Neural crest cell (in vitro differentiated cells): ENCODE measurements at places on chromosomes 12 and 14. TPM values are rescaled to one million over a fixed set of nuclear protein-coding genes. Genes with fewer than 3 reads are reported as not detected.
A peak's percentile ranks its signal among the peaks of the same experiment; 100 is the strongest.

The NOS1 gene
- 0.07 and 0.16 TPM in 2 replicates for total RNA-seq

The PLEKHD1 gene
- 0.14 TPM in 1 of 2 replicates, not detected in the other for total RNA-seq

The DYRK4 gene
- total RNA-seq: 43.1 and 44.9 TPM in 2 replicates

The ISM2 gene
- 0.16 TPM in 1 of 2 replicates, not detected in the other for total RNA-seq

The SERPINA10 gene
- total RNA-seq: not detected in 2 replicates

The TAS2R13 gene
- 1.0 and 1.1 TPM in 2 replicates for total RNA-seq

The CATSPERB gene
- total RNA-seq: not detected in 2 replicates

The ASIC1 gene
- total RNA-seq: 22.7 and 25.0 TPM in 2 replicates

The DCN gene
- total RNA-seq: 17.9 and 19.6 TPM in 2 replicates

The WIF1 gene
- total RNA-seq: not detected in 2 replicates

The KLRG1 gene
- 5.8 and 7.0 TPM in 2 replicates for total RNA-seq

The GAS2L3 gene
- total RNA-seq: 34.1 and 36.2 TPM in 2 replicates

The MGAT4C gene
- under 0.01 and 0.07 TPM in 2 replicates for total RNA-seq

The KCNK10 gene
- total RNA-seq: 8.5 and 11.5 TPM in 2 replicates

The COCH gene
- 16.8 and 16.9 TPM in 2 replicates for total RNA-seq

DNA sequence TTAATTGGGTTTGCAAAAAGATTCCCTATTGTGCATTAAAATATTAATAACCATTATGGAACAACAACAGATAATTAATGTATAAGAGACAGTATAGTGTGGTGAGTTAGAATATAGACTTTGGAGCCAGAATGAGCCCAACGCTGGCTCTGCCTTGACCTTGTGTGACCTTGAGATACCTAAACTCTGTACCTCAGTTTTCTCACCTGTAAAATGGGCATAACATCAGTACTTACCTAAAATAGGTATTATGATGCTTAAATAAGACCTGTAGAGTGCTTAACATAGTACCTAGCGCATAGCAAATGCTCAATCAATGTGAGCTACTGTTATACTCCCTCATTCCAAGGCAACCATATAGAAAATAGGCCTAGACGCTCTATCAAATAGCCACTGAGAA, 90.9 kb upstream of the TTC7B start:
- DNase-seq: no peak

- no peak for DNase-seq
Measured at GRCh38 chr12:19799216-19799615, 359.9 kb downstream of the AEBP2 start.

- no peak for DNase-seq
Measured at GRCh38 chr14:69990323-69990722, 111.1 kb downstream of the SMOC1 start.

DNA sequence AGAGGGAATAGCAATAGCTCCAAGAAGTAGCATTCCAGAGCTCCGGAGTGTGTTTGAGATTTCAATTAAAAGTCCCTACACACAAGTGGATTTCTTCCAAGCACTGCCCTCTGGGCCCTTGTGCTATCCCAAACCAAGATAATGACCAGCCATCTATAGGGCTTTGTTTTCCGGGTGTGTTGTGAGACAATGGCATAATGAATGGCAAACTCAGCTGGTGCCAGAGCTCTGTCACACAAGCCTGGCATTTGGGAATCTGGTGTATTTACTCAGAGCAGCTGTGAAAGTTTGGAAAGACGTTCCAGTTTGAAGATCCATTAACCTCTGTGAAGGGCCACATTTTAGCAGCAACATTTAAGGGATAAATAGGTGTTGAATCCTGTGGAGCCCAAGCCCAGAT, 61.2 kb upstream of the TMTC2 start:
- DNase-seq: no peak

DNA sequence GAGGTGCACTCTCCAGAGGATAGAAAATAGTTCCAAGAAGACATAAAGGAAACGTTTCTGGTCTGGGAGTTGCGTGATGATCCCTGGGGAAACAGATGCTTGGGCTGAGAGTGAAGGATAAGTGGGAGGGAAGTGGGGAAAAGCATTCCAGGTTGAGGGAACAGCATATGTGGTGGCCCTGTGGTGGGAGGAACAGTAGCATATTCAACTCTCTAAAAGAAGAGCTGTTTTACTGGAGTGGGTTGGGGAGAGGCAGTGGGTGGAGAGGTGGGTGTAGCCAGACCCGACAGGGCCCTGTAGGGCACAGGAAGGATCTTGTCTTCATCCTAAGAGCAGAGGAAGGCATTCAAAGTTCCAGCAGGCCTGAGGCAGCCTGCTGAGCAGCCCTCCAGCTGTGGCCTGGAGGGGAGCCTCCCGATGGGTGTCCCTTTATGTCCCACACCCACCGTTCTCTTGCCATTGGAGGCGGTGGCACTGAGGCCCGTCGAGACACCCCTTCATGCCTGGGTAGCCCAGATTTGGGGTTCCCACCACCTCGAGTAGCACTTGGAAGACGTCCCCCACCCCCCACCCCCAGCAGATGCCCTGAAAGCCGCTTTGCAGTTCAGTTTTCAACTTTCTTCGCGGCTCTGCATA, 310.5 kb upstream of the FKBP4 start:
- DNase-seq: no peak

GRCh38 chr14:81849714-81850113, 316.1 kb upstream of the SEL1L start:
- DNase-seq: no peak

DNA sequence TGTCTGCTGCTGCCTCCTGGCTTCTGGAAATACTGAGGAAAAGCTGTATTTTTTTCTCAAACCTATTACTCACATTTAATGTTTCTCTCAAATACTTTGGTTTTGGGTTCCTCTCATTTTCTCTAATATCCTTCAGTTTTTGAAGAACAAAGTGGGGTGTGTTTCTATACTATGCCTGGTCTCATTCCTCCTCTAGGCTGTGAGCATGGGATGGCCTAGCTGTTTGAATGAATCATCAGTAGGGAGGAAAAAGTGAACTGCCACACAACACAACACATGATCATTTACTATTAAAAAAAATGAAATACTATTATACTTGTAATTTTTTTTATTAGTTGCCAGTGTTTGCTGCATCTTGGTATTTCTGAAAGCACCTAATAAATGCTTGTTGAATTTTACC, 11.3 kb upstream of the SMCO3 start:
- DNase-seq: no peak

- DNase-seq: no peak
Measured at GRCh38 chr14:102629011-102629444, 36.6 kb downstream of the RCOR1 start.

DNA sequence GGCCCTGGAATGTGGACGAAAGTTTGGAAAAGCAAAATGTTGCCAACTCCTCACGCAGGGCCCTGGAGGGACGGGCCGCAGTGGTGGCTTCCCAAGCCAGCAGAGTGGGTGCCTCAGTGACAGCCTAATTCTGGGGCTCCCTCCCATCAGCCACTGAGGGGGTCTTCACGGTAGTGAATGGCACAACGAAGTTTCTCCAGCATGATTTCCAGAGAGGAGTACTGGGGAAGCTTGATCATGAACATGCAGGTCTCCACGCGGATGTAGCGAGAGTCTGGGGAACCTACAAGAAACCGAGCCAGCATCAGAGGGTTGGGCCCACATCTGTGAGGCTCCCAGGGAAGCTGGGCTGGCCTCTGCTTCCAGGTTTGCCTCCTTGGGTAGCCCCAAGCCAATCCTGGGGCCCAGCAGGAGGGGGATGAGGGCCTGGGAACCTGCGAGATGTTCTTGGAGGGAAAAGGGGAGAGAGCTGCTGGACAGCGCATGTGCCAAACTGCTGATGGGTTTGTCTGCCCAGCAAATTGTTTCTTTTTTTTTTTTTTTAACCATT, 37.0 kb downstream of the TRAFD1 start:
- DNase-seq: no peak

GRCh38 chr12:112944024-112944690, 5.9 kb downstream of the OAS3 start:
- DNase-seq: no peak

- no peak for DNase-seq
Measured at GRCh38 chr12:121767525-121768016, 25.9 kb downstream of the RHOF start.

- peak; percentile 62 for DNase-seq
Measured at GRCh38 chr12:8032242-8033152, at the start of gene FOXJ2. FOXJ2 (plus strand) TSS chr12:8032716; CDS start chr12:8039833, 7,117 bp downstream.

- DNase-seq: no peak
Measured at GRCh38 chr12:125143491-125143890, 78.3 kb downstream of the AACS start.

GRCh38 chr12:43105426-43105981, 446.5 kb downstream of the ADAMTS20 start:
- DNase-seq: no peak

DNA sequence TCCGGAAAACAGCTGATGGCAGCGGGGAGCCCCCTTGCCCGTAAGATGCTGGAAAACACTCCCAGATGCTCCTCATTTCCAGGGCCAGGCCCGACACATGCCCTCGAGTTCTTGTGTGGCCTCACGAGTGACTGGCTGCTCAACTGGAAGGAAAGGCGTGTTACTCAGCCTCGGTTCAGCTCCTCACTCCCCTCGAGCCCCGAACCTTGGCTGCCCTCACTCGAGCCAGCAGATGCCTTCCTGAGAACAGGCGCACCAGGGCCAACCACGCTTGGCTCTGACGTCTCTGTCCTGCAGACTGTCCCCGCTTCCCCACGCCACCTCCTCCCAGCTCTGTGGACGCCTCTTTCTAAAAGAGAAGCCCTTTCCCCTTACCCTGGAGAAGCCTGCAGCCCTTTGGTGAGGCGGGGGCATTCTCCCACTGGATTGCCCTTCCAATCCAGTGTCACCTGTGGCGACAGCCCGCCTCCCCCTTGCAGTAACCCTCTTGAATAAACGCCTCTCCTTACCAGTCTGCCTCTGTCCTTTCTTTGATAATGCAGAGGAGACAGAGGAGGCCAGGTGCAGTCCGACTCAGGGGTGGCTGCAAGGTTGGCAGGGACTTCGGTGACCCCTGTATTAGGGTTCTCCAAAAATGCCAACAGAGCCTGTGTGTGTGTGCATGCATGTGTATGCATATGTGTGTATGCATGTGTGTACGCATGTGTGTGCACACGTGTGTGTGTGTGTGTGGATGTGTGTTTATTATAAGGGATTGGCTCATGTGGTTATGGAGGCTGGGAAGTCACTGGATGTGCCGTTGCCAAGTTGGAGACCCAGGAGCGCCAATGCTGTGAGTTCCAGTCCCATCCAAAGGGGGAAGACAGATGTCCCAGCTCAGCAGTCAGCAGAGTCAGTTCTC, 166.3 kb downstream of the KIF26A start:
- DNase-seq: no peak

- no peak for DNase-seq
Measured at GRCh38 chr14:76509311-76509710, 133.4 kb downstream of the ESRRB start.

- DNase-seq: no peak
Measured at GRCh38 chr14:61646366-61647116, 48.8 kb upstream of the HIF1A start.

- DNase-seq: peak; percentile 48
Measured at GRCh38 chr12:132561427-132562156, 48.8 kb downstream of the LRCOL1 start.

DNA sequence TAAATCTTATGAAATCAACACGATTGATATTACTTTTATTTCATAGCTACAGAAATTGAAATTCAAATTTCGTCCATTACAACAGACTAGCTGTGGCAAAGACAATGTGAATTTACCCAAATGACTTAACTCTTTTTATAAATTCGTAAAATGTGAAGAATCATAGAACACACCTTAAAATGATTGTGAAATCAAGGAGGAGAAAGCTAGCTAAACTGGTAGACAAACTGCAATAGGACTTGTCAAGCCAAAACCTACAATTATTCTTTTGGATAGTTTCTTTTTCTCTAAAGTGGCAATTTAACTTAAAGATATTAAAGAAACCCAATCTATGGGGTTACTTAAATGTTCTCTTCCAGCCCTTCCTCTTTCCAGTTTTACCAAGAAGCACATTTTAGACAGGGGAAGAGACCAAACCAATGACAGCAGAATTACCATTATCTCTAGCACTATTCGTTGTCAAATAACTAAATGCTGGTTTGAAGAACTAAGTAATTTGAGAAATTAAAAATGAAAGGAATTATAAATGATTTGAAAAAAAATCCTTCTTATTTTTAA, 807 bp upstream of the SLC16A7 start:
- no peak for DNase-seq

- DNase-seq: no peak
Measured at GRCh38 chr14:103247169-103247606, 86.8 kb upstream of the EIF5 start.

DNA sequence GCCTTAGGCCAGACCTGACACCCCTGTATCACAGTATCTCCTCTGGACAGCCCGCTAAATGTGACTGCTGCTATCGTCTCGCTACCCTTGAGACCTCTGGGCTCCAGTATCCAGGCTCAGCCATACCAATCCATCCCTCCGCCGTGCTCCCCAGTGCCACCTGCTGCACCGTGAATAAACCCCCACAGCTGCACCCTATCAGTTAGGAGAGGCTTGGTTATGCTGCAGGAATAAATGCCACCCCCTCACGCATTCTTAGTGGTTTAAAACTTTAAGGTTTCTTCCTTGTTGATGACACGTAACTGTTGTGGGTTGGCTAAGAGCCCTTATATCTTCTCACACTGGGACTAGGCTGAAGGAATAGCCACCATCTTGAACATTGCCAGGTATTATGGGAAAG, 12.1 kb downstream of the CCDC63 start:
- DNase-seq: no peak

GRCh38 chr14:52313462-52313861, 650 bp upstream of the PTGER2 start:
- no peak for DNase-seq

- no peak for DNase-seq
Measured at GRCh38 chr12:124168016-124168786, 126.7 kb upstream of the RFLNA start.

- DNase-seq: no peak
Measured at GRCh38 chr12:121112496-121112895, 20.2 kb upstream of the P2RX7 start.

DNA sequence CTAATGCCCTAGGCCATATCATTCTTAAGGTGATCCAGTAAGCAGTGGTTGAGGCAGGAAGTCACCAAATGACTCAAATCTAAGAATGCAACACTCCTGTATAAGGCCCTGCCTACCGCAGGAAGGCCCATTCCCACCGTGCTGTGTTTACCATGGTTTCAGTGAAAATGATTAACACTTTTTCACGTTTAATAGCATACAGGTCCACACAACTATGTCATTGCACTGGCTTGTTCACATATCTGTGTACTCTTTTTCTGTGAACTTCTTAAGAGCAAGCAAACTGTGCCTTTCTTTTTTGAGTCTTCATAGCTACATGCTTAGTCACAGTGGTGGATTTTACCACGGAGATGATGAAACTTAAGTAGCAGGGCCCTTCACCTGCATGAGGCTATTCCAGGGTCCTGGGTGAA, 214.9 kb downstream of the CNTN1 start:
- no peak for DNase-seq

GRCh38 chr12:53208877-53209463, 1.9 kb upstream of the ITGB7 start:
- no peak for DNase-seq

DNA sequence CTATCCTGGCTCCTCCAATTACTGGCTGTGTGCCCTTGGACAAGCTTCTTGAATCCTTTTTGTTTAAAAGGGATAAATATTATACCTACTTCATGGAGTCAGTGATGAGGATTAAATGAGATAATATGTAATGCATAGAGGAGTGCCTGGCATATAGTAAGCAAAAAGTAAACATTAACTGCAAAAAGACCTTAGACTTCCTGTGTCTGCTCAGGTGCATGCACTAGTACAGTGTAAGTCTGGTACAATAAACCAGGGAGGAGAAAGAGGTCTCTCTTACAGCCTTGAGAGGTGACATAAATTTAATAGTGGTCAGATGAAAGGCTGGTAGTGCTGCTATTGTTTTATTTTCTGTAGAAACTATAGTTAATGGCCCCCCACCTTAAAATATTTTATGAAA, 305.2 kb upstream of the MIS18BP1 start:
- no peak for DNase-seq

GRCh38 chr12:80217011-80217535, 117.7 kb downstream of the OTOGL start:
- DNase-seq: no peak

- peak; percentile 68 for DNase-seq
Measured at GRCh38 chr12:109804820-109805761, 28.1 kb downstream of the TRPV4 start.
